ENCODE measurements at places on chromosomes 16 and 17.
A peak's percentile ranks its signal among the peaks of the same experiment; 100 is the strongest.

DNA sequence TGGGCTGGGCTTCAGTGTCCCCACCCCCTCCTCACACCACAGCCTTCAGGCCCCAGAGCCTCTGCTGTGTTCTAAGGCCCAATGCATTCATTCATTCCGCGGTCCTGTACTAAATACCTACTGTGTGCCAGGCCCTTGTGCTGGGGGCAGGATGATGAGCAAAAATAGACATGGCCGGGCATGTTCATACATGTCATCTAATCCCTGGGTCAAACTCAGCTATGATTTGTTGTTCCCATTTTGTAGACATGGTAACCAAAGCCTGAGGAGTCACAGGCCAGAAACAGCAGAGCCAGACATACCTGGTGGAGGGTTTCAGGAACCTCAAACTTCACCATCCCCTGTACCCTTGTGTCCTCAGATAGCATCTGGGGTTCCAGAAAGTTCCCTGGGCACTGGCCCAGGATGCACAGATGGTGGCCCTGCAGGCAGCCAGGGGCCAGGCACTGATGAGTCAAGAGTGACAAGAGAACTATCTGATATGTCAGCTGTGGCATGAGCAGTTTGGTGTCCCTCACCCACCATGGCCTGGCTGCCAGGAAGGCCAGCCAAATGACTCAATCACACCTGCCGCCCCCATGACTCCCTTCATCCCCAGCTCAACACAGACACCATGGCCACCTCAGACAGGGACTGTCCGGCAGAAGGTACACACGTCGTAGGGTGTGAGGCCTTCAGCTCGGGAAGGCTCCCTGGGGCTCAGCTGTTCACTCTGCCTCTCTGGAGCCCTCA, 2.7 kb upstream of the RRAD start:
- DNase-seq: no peak

GRCh38 chr17:80751070-80751945, 206.7 kb downstream of the RPTOR start:
- DNase-seq: peak; percentile 12

DNA sequence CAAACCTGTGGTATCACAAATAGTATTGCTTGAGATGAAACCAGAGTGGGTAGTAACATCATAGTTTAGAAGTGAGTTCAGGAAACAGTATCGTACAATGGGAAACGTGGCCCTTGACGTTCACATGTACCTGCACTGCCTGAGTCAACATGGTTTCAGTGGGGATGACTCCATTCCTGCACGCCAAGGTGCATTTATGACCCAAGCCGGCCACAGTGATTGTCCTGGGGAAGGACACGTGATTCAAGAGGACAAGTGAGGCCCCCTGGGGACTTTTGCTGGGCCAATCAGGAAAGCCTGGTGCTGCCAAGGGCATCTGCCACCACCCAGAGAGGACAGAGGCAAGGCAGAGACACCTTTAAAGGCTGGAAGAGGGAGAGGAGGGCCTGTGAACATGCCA, 119.2 kb downstream of the AXIN2 start:
- DNase-seq: no peak

DNA sequence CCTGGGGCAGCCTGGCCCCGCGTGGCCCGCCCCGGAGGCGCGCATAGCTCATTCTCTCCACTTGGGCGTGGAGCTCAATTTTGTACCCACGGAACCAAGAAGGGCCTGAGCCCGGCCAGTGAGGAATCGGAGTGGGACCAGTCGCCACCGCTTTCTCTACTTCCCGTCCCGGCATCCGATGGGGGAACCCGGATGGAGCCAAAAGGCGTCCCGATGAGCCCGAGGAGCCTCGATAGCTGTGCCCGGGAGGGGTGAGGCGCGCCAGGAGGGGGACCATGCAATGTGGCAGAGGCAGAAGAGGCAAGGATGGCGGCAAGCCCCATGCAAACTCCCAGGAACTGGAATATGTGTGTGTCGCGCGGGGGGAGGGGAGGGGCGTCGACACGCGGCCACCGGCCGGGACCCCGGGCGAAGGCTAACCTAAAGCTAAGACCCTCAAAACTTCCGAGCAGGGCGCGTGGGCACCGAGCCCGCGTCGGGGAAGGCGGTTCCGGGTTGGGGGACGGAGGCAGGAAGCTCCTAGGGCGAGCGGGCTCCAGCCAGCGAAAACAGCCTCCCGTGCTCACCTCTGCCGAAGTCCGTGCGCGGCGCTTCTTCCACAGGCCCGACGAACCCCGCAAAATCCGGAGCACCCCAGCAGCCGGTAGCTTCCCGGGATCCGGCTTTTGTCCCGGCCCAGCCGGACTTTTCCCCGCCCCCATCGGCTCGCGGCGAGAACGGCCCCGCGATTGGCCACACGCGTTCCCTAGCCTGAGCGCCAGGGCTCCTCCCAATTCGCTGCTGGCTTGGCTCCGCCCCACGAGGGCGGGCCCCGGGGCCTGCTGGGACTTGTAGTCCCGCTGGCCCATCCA, at the start of gene ACLY:
TSS of gene ACLY (minus strand) at position 638 of the 851 bp plus-strand sequence. CDS start 5,078 bp downstream, outside the sequence.
- DNase-seq: peak; percentile 98

DNA sequence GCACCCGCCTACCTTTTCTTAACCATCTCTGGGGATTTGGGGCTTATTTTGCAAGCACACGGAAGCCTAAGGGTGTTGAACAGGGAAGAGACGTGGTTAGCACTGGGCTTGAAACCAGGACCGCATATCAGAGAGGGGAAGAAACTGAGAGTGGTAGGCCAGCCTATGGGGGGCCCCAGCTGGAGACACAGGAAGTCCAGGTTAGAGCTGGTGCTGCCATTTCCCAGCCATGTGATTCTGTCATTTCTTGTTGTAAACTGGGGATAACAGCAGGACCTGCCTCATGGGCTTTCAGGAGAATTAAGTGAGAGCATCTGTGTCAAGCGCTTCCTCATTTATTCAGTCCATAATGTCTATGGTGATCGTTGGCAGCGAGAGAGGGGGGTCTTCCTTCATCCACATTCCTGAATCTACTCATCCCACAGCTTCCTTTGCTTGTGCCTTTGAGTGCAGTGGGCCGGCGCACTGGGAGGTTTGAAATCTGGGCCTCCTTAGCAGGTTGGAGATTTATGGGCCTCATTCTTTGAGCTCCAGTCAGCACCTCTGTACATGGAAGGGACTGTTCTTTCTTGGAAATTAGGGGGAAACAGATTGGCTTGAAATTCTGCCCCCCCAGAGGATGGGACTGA, 20.1 kb downstream of the NKD1 start:
- no peak for DNase-seq

GRCh38 chr16:87416826-87417527, 24.8 kb downstream of the MAP1LC3B start:
- peak; percentile 55 for DNase-seq

DNA sequence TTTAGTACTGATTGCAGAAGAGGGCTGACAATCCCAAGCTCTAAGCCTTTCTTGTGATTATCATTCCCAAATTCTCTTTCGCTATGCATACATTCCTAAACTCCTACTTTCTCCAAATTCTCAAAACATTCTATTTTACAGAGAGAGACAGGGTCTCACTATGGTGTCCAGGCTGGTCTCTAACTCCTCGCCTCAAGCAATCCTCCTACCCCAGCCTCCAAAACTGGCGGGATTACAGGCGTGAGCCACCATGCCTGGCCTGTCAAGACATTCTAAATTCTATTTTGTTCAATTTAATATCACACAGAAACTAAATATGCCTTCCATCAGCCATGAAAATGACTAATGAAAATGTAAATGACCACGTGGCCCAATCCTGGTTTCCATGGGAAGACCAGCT, 39.8 kb downstream of the ANKRD11 start:
- DNase-seq: no peak

DNA sequence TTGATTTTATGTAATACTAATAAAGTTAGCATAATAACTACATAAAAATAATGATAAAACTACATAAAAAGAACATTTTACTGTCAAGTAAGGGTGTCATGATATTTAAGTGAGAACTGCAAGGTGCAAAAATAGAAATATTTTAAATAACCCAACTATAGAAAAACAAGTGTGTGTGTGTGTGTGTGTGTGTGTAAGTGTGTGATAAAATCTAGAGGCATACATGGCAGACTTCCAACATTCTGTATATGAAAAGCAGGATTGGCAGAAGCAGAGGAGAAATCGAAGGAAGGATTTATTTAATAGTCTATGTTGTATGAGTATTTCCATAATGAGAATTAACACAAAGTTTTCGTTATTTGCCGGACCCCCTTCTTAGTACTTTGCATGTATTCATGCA, 334.1 kb downstream of the KCNJ2 start:
- DNase-seq: no peak

DNA sequence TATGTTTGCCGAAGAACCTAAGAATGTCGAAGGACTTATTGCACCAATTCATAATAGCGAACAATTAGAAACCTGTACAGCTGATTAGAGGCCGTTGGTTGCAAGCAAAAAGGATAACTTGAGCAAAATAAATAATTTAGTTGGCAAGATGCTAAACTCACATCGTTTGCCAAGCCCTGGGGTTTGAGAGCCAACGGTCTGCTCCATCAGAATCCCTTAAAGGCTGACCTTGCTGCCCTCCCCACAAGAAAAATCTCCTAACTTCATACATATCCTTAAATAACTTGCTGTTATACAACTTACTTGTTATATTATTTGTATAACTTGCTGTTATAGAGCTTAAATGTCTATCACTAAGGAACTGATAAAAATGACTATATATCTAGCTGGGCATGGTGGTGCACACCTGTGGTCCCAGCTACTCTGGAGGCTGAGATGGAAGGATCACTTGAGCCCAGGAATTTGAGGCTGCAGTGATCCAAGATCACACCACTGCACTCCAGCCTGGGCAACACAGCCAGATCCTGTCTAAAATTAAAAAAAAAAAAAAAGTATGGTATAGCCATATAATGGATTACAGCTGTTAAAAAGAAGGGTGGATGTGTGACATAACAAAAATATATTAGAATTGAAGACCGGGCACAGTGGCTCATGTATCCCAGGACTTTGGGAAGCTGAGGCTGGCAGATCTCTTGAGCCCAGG, 1.9 kb upstream of the TRIM37 start:
- DNase-seq: no peak

GRCh38 chr17:17722081-17722905, 41.0 kb downstream of the RAI1 start:
- no peak for DNase-seq

DNA sequence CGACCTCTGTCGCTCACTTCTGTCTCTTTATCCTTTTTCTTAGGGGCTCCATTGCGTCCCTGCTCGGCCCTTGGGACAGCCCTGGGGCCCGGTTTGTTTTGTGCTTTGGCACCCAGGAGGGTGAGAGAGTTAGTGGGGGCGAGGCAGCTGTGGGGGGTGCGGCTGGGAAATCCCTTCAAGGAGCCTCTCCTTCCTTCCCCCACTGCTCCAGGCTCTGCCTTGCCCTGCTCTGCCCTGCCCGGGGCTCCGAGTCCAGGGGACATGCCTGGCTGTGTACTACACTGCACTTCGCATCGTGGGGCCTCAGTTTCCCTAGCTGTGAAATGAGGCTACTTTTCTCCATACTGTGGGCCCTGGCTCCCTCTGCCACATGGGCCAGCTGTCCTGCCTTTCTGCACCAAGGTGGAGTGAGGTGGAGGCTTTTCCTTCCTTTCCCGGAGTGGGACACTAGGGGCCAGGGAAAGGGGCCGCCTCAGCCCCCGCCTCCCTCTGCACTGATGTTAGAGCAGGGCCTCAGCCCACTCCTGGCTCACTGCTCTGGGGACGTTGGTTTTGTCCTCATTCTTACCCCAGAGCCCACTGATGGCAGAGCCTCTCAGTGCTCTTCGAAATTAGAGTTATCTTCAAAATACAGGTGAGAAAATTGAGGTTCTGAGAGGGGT, 980 bp downstream of the LLGL1 start:
- no peak for DNase-seq

- no peak for DNase-seq
These were observed 36.4 kb upstream of the CD300E start for GRCh38 chr17:74659889-74660288.

DNA sequence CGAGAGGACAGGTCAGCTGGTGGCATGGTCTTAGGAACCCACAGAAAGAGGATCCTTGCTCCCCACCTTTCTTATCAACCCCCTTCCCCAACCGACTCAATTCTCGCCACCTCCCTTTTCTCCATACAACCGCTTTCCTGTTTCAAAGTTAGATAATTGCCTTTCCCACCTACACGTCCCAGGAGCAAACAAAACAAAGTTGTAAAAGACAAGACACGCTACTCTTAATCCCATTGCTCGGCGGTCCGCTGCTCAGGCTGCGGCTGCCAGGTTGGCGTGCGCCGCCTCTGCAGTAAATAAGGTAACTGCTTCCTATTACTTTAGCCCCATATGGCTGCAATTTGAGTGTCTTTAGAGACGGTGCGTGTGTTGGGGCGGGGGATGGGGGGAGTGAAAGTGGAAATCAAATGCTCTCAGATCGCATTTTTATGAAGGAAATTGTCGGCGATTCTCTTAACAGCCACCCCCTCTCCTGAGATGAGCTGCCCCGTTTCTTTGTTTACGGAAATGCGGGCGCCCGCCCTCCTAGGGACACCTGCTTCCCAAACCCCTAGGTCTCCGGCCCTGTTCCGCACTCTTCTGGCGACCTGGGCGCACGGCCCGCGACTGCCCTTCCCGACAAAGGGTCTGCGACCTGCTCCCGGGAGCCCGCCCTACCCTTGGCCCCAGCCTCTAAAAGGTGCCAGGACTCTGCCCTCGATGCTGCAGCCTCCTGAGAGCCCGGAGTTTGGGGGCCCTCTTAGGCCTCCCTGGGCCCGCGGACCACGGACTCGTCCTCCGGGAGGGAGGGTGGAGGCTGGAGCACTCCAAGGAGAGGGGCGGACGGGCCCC, 3.7 kb upstream of the CBX8 start:
- peak; percentile 44 for DNase-seq

DNA sequence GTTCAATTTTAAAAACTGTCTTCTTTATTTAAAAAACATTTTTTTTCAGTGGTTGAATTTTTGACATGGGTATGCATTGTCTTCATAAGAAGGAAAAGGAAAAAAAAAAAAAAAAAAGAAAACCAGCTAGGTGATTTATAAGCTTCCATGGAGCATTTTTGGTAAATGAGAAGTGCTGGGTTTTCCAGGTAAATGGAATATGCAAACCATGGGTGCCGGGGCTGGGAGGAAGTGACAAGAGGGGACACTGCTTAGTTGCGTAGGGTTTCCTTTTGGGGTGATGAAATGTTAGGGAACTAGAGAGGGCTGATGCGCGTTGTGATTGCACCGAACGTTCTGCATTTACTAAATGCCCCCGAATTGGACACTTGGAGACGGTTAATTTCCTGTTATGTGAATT, 217.4 kb upstream of the FOXF1 start:
- DNase-seq: no peak

GRCh38 chr16:71264299-71264698, 24.9 kb downstream of the CMTR2 start:
- no peak for DNase-seq

Measured in CD4-positive, alpha-beta T cell treated with Interleukin-17A for 4 hours (primary cell).